ENCODE measurements at places on chromosomes 13 and 19.

DNA sequence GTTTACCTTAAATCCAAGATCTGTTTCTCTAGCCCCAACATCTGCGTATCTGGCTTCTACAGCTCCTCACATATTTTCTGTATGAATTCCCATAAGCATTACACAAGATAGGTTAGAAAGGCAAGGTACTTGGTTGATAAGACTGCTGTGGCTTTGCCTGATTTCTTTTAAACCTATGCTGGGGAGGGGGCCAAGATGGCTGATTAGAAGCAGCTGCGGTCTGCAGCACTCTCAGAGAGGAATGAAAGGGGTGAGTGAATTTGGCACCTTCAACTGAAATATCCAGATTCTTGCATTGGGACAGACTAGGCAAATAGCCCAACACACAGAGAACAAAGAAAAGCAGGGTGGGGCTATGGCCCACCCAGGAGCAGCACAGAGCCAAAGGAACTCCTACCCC lies 12.2 kb upstream of the DLEU7 start:
- no peak for DNase-seq

- DNase-seq, result no peak
Observed at GRCh38 chr13:109096101-109096500, 466.7 kb downstream of the MYO16 start.

- DNase-seq, result no peak
Observed at GRCh38 chr13:59343132-59343531, 820.6 kb downstream of the DIAPH3 start.

- DNase-seq, result no peak
Observed at GRCh38 chr19:10320602-10321416, 5.0 kb upstream of the FDX2 start.

GRCh38 chr13:42279986-42280385 lies 8.0 kb downstream of the AKAP11 start:
- no peak for DNase-seq

GRCh38 chr19:9219489-9219888 lies at the start of gene OR7D4:
Gene OR7D4, minus strand, starts transcription at chr19:9219589. Its CDS starts 4,752 bp downstream, at chr19:9214837.
- DNase-seq, result no peak

GRCh38 chr19:18269070-18269723 lies 5.1 kb downstream of the IQCN start:
- DNase-seq, result no peak

DNA sequence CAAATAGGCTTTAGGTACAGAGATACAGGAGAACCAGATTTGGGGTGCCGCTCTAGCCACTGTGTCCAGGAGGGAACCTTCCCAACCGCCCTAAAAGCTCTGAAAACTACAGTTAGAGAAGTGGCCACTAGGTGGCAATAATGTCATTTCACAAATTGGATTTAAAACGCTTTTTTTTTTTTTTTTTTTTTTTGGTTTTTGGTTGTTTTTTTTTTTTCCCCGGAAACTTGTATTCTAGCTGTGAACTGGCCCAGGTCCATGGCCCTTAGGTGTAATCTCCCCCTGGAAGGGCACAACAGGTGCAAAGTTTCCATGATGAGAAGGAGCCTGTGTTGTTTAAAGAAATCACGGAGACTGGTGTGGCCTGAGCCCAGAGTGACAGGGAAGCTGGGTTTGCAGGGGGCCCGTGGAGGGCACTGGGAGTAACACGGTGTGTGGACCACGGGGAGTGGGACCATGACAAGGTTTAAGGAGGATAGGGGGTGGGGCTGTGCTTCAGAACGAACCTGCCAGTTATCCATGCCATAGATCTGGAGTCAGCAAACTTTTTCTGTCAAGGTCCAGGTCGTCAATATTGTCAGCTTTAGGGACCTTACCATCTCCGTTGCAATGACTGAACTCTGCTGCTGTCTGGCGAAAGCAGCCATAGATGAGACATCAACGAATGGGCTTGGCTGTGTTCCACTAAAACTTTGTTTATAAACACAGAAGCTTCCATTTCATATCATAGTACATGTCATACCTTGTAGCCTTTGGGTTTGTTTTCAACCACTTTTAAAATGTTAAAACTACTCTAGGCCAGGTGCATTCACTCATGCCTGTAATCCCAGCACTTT lies 10.1 kb downstream of the OR1I1 start:
- no peak for DNase-seq

DNA sequence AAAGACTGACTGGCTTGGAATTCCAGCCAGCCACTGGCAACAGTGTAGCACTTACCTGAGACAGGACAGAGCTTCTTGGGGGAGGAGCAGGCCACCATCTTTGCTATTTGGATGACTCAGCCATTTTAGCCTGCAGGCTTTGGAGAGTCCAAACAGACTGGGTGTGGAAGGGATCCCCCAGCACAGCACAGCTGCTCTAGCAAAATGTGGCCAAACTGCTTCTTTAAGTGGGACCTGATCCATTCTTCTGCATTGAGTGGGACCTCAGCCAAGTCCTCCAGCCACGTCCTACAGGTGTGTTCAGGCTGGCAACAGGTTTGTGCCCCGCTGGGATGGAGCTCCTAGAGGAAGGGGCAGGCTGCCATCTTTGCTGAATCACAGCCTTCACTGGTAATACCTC lies 80.0 kb downstream of the NDFIP2 start:
- no peak for DNase-seq

Data from activated naive CD4-positive, alpha-beta T cell treated with anti-CD3 and anti-CD28 coated beads, Interleukin-2, amount 50 U/mL, for 16 hours (primary cell).